ENCODE measurements at places on chromosomes 11 and 22.
A peak's percentile ranks its signal among the peaks of the same experiment; 100 is the strongest.

DNA sequence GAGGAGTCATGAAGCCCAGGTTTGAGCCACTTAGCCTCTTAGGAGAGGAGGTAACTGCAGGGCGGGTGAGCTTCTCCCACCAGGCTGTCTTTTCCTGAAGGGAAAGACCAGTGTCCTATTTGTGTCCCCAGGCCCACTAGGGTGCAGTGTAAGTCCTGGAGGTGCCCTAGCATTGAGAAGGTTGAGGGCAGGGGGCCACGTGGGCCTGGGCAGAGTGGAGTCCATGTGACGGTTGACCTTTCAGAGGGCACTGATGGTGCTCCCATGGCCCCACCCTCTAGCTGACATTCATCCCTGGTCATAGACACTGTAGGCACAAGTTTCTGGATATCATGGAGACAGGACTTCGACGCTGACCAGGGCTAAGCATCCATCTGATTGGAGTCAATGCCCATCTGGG, 44.1 kb upstream of the TP53I11 start:
- DNase-seq: no peak

DNA sequence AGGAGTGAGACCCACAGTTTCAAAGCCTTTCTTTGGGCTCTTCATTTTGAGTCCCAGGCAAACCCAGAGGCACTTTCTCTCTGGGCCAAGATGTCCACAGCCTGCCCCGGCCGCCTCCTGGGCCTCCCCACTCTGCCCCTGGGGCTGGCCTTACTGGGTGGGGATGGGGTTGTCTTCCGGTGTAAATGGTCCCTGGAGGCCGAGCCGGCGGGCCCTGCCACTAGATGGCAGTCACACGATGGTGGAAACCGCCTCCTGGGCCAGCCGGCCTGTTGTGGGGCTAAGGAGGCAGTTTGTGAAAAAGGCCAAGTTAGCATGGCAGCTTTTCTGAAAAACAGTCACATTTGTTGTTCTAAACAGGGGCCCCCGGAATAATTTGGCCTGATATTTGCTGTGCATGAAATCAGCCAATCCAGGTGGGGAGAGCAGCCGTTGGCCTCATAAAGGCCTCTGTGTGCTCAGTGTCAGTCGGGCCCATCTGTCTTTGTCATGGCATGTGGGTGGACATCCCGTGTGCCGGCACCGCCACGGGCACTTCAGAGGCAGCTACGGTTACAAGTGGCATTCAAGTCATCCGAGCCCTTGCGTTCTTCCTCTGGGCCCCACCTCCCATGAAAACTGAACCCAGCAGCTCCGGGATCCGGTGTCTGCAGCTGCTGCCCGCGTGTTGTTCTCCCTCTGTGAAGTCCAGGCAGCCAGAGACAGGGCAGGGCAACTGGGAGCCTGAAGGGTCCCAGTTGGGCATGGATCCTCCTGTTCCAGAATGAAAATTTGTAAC, 6.5 kb downstream of the MRPL23 start:
- no peak for DNase-seq

DNA sequence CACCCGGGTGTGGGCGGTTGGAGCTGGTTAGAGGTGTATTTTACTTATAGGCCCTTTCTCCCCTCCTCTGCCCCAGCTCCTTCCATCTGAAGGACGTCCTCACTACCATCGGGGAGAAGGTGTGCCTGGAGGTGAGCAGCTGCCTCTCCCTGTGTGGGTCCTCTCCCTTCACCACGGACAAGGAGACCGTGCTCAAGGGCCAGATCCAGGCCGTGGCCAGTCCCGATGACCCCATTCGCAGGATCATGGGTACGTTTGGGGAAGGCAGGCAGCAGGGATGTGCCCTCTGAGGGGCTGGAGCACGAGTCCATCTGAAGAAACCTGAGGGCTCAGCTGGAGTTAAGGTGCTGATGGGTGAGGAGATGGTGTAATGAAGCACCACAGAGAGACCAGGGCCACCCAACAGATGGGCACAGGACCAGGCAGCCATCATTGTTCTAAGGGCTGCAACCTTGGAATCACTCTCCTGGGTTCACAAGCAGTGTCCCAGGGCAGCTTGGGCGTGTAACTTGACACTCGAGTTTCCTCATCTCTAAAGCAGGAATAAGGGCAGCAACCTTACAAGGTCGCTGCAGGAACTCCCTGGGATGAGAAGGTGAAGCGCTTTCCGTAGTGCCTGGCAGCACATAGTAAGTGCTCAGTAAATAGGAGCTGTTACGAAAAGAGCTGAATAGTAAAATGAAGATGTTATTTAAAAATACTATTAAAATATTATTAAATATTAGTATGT, 29.4 kb downstream of the TCP11L1 start:
- no peak for DNase-seq

DNA sequence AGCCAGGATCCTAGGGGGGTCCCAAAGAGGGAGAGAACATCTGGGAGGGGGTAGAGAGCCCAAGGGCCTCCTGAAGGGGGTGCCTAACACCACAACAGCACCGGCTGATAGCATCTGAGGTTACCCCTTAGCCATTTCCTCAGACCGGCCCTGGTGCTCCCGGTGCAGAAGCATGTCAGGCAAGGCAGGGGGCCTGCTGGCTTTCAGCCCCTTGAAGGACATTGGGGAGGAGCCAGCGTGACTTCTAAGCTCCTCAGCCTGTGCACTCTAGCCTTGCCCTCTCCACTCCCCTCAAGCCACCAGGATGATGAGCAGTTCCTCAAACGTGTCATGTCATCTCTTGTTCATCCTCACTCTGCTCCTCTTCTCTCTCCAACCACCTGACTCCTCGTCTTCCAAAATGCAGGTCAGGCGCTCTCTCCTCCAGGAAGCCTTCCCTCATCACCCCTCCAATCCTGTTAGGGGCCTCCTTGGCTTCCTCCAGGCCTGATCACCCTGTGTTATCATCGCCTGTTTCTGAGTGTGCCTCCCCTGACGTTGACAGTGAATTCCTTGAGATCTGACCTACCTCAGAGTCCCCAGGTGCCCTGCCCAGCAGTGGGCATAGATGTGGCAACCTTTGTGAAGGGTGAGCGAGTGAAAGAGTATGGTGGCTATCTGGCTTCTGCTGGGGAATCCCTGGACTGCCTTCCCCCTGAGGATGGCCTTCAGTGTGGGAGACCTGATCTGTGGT, 6.1 kb downstream of the P2RY2 start:
- no peak for DNase-seq

DNA sequence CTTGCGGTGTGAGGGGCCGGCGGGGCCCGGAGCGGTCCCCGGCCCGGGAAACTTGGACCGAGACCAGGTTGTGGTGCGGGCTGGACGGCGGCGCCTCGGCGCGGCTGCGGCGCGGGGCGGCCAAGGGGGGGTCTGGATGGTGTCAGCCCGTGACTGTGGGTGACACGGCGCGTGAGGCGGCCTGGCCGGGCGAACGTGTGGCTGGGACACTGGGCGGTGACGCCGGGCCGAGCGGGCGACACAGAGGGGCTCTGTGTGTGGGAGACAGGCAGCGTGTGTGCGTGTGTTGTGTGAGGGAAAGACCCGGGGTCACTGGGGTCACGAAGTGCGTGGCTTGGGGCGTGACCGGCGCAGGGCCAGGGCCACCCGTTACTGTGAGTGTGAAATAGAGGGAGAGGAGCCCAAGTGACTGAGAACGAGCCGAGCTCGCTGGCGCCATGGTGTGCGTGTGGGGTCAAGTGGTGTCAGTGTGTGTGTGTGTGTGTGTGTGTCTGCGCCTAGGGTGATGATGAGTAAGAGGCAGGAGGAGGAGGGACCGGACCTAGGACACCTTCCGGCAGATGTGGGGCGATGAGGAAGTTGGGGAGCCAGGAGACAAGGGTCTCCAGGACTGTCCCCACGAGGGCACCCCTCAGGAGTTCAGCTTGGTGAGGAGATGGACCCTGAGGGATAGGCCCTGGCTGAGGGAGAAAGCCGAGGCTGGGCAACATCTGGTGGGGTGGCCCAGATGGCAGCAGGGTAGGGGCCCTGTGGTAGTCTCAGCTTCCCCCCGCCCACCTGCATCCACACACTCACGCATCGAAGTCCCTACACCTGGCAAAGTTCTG, 817 bp downstream of the RELT start:
- DNase-seq: peak; percentile 47

DNA sequence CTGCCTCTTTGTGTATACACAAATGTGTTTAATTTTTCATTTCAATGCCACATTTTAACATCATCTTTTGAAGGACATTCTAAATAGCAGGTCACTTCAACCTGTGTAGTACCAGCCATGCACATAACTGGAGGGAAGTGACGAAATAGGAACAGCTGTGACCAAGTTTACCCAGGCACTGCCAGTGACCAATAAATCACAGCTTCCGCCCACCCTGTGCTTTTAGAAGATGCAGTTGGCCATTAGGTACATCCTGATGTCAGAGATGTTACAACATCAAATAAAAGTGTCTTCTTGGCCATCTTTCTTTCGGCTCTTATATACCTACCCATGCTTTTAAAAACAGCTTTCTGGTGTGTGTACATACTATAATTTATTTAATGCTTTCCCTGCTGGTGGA, 7.8 kb downstream of the LDLRAD3 start:
- no peak for DNase-seq

DNA sequence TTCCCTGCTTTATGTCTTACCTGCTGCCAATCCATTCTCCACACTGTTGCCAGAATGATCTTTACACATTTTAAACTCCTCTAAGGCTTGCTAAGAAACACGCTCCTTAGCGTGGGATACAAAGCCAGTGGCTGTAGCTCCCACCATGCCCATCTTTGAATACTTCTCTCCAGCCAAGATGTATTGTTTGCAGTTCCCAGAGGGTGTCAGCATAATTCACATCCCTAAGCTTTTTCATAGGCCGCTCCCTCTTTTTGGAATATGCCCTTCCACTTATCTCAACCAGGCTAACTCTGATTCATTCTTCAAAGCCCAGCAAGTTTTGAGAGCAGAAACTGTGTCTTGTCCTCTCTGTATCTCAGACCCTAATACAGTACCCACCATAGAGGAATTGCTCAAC, 8.1 kb upstream of the UPK2 start:
- no peak for DNase-seq

- no peak for DNase-seq
Observed at GRCh38 chr11:32121012-32121411, 30.1 kb downstream of the RCN1 start.

DNA sequence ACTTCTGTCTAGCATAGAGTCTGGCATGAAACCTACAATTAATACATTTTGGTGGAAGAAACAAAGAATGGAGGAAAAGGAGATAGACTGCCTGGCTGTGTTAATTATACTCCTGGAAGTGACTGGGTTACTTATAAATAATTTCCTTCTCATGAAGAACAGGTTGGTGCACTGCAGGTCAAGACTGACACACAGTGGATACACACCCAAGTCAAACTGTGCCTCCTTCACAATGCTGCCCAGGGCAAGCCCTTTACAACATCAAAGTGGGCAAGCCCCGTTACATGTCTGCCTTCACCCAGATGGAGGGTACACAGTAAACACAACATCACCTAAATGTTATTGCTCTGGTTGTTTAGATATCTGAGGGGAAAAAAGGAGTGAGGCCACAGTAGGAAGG, 83.7 kb upstream of the KCNA4 start:
- no peak for DNase-seq

DNA sequence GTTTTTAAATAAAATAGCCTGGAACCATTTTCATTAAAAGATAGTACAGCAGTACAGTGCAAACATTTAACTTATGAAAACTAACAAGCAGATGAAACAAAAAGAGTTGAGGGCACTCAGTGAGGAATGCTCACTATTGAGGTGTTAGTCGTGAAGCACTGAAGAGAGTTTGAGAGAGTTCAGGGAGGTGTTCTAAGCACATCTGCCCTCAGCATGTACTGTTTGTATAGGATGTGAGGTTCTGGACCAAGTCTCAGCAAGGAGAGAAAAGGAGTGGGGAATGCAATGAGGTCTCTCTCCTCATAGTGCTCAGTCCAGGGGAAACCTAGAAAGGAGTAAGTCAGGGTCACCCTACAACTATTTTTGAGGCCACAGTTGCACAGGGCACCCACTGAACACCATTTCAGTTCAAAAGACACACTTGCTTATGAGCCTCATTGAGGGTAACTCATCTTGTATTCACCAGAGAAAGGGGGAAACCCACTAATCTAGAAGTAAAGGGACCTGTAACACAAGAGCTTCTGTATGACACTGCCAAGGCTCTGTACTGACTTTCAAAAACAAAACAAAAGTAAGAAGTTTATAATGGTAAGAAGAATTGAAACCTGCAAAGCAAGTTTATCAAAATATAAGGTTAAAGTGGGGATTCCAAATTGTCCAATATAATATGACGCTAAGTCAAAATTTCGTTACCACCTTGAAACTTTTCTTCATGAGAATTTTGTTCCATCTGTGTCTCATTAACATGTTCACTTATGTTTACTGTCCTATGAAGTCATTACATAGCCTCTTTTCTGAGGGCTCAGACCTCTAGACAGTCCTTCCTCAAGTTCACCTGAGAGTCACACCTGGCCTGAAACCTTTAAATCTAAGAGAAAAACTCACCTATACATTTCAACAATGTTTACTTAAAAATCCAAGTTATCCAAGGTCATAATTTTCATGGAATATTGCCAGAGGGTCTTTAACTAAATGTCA, 275.3 kb downstream of the ETS1 start:
- DNase-seq: no peak

GRCh38 chr11:131099746-131100145, 183.5 kb upstream of the SNX19 start:
- DNase-seq: no peak

GRCh38 chr11:65307298-65308229, 7.1 kb upstream of the CDC42EP2 start:
- no peak for DNase-seq

DNA sequence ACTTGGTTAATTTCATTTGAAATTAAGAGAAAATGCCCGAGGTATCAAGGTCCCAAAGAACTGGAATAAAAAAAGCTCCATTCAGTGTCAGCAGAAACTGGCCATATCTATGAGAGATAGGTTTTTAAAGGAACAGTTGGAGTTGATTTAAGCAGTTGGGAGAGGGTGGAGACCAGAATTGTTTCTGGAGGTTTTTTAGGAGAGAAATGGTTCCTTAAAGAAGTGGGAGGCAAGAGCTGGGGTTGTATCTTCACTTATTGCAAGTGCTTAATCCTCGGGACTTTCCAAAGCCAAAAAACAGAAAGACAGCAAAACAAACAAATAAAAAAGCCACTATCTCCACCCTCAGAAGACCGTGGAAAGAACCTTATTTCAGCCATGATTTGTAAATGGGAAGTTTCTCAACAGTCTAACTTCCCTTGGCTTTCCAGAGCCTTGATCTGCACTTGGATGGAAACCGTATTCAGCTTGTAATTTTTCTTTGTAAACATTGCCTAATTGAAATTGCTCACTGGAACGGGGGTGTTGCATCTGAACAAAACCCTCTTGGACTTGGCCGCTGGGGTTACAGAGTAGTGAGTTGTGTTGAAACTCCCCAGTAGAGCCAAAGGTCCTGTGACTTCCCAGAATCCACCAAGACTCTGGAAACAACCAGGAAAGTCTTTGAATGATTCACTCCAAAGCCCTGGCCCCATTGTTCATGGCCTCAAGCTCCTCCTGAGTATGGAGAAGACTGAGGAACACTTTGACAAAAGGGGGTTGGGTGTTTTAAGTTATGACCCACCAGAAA, 115.6 kb downstream of the SLC1A2 start:
- no peak for DNase-seq

DNA sequence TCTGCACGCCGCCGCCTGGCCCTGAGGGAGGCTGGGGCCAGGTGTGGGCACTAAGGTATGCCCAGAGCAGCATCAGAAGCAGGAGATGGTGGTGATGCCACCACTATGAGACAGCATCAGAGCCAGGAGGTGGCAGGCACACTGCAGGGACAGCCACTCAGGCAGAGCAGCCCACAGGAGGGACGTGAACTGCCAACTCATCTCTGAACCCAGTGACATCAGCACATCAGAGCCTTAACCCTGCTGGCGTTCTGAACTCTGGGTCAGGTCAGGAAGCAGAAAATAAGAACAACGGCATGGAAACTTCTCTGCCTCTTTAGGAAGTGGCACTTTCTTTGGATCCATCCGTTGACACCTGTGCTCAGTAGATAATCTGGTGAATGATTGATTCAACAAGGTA, 14.7 kb upstream of the IFT27 start:
- no peak for DNase-seq
